ENCODE measurements at places on chromosomes 2 and 18.

- DNase-seq = no peak
Observed at GRCh38 chr18:10559553-10560451, 34.0 kb downstream of the NAPG start.

DNA sequence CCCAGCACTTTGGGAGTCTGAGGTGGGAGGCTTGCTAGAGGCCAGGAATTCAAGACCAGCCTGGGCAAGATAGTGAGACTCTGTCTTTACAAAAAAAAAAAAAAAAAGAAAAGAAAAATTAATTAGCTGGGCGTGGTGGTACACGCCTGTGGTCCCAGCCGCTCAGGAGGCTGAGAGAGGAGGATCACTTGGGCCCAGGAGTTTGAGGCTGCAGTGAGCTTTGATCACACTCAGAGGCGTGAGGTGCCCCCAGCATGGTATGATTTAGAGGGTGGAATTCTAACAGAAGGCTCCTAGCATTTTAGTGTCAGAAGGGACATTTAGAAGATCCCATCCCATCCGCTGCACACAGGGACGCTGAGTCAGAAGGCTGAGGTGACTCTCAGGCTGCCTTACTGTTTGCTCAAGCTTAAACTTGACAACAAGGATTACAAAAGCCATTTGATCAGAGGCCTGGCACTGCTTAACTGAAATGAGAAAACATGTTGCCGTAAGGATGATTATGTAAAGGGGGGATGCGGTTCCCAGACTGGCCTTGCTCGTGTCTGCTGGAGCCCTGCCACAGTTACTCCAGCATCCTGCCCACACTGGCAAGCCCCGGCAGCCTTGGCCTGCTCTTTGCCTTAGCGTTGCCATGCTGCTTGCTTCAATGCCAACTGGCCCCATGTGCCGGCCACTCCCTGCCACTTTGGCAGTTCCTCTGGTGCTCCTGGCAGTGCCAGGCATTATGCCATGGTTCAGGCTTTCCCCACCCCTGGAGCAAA lies 45.6 kb upstream of the SLC1A4 start:
- DNase-seq = no peak

DNA sequence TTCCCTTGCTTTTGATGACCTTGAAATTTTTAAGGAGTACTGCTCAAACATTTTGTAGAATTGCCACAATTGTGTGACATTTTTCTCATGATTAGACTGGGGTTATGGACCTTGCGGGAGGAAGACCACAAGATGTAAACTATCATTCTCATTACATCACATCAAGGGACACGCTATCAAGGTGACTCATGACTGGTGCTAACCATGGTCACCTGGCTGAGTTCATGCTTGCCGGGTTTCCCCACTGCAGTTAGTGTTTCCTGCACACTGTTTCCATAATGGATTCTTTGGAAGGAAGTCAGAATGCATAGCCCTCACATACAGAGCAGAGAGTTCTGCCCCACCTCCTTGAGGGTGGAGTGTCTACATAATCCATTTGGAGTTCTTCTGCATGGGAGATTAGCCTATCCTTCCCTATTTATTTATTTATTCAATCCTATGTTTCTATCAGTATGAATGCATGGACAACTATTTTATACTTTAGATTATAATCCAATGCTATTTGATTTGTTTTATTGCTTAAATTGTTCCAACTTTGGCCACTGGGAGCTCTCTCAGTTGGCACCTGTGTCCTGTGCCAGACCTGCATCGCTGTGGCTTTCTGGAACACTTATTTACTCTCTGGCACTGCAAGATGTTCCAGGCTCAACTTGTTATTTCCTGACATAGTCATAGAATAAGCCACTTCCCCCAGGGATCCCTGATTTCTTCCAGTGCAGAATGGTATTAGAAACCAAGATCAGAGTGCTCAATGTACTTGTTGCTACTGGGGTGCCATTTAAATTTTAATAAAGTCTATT lies 6.0 kb downstream of the MC2R start:
- peak; percentile 72 for DNase-seq

- no peak for DNase-seq
Observed at GRCh38 chr2:215799194-215799593, 214.2 kb downstream of the MREG start.

- no peak for DNase-seq
Observed at GRCh38 chr2:147648471-147648870, 196.4 kb upstream of the ACVR2A start.

- DNase-seq = no peak
Observed at GRCh38 chr2:232721261-232721660, 24.1 kb downstream of the GIGYF2 start.

Data from LNCaP clone FGC (cell line).